ENCODE measurements at places on chromosomes 4 and X.

GRCh38 chr4:176376032-176376614, 56.4 kb downstream of the SPCS3 start:
- no peak for DNase-seq

DNA sequence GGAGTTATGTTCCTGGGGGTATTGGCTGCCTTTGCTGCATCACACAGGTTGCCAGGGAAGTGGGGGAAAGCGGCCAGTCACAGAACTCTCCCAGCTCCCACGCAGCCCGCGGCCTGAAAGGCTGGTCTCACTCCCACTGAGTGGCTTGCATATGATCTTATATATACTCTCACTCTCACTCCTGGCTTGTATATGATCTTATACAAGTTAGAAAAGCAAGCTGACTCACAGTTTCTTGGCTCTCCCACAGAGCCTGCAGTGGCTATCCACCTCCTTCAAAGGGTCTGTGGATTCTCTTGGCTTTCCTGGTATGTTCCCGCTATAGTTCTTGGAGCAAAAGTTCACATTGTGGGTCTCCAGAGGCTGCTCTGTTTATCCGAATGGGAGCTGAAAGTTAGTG, 833.5 kb upstream of the GALNTL6 start:
- DNase-seq, result no peak

DNA sequence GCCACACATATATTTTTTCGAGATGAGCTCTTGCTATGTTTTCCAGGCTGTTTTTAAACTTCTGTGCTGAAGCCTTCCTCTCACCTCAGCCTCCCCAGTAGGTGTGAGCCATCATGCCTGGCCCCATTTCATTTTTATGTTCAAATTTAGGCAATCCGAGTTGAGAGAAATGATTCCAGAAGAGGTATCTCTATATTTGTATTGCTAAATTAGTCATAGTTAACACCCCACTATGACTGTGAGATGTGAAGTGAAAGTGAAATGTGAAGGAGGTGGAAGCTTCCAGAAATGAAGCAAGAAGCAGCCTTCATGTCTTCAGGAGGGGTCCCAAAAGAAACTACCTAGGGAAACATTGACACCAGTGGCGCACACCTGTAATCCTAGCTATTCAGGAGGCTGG, 17.7 kb downstream of the APELA start:
- DNase-seq, result no peak

DNA sequence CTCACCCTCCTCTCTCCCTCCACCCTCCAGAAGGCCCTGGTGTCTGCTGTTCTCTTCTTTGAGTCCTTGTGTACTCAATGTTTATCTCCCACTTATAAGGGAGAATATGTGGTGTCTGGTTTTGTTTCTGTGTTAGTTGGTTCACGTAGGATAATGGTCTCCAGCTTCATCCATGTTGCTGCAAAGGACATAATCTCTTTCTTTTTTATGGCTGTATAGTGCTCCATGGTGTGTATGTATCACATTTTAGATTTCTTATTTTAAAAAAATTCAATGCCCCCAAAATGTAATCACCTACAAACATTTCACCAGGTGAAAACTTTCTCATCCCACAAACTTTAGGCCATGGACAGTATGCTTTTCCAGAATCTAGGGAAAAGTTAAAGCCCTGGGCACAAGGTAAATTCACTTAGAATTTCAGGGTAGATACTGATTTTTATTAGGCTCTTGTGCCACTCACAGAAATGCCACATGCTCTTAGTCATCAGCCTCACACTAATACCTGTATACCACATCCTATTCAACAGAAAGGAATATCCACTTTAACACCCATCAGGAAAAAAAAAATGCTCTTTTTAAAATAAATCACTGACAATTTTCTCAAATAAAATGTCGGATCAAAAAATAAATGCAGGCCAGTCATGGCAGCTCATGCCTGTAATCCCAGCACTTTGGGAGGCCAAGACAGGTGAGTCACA, 104.8 kb upstream of the ENPP6 start:
- DNase-seq, result no peak

DNA sequence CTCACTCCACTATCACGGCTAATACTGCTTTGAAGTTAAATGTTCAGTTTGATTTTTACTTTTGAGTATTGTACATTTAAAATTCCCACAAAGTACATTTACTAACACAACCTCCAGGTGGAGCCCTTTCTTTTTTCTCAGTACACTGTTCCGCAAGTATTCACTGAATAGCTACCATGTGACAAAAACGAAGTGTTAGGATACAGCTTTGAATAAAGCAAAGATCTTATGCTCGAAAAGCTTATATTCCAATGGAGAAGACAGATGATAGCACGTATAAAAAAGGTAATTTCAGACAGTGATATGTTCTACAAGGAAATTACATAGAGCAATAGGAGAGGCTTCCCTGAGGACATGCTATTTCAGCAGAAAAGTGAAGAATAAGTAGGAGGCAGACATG, 60.7 kb upstream of the ABCG2 start:
- DNase-seq, result no peak

DNA sequence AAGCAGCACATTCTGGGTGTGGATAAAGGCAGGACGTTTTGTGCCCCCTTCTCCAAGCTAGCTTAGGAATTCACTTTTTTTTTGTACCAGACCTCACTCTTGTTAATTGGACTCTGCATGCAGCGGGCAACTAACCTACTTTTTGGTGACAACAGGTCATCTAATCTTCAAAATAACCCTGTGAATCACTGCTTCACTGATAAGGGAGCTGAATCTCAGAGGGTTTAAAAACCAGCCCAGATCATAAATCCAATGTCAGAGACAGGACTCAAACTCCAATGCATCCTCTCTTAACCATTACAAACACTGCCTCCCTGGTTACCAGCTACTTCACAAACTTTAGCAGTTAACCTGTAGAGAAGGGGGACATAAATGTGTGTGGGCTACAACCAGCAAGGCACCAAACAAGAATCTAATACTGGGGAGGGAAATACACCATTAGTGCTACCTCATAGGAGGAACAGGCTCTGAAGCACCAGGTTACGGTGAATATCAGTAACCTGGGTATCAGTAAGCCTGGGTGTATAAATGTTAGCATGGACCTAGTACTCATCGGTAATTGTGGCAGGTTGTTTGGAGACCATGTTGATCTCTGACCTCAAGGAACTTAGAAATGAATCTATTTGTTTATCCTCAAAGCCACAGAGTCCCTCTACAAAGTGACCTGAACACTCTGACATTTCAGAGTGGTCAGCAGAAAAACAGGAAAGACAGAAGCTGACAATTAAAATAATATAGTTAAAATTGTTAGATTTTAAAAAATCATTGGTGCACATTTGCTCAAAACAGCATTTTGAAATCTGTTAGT, 2.6 kb downstream of the TIFA start:
- DNase-seq, result no peak

DNA sequence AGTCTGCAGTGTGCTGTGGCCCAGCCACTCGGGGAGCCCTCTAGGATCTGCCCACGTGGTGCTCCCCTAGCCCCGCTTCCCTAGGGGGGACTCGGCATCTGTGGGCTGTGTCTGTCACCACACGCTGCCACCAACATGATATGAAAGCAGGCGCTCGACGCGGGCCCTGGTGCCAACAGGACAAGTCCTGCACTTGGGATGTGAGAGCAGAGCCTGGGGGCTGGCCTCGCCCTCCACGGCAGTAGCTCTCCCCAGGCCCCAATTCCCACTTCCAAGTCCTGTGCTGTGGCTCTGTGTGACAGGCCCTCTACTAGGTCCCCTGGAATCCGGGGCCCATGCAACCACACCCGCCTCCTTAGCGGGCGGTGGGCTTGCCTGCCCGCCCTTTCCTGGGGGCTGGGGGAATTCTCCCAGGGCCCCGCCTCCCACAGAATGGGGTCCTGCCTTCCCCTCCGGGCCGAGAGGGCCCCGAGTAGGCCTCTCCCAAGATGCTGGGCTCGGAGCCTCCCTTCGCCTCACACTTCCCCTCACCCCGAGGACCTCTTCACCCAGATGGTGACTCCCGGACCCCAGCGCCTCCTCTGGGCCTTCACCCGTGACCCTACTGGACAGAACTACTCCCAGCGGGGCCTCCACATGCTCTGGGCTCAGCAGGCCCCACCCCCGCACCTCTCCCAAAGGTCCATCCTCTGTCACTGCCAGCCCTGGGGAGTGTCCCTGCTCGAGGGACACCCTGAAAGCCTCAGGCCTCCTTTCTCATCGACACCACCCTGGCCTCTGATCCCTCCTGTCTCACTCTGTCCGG, 11.2 kb downstream of the LRPAP1 start:
- DNase-seq, result no peak

- DNase-seq, result no peak
Observed at GRCh38 chr4:137775701-137776100, 243.4 kb upstream of the PCDH18 start.

DNA sequence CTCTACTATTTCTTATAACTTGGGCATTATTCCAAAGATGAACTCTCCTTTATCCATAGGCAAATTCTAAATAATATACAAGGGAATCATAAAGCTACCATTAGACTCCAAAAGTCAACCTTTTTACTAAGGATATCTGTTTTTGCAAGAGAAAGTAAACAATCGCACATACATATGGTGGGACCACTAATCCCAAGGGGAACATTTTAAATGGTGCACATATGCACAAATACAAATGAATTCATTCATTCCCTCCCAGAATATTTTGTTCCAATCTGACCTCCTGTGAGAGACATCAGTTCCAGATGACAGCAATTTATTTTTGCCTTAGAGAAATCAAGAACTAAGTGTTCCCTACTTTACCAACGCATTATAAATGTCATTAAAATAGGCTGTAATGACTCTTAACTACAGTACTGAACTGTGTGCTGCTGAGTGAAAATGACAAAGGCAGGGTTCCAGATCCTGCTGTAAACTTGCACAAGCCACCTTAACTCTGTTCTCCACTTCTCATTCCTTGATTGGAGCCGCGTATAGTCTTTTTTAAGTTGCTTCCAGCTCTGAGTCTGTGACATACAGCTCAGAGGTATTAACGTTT, 2.0 kb downstream of the DHX15 start:
- no peak for DNase-seq

DNA sequence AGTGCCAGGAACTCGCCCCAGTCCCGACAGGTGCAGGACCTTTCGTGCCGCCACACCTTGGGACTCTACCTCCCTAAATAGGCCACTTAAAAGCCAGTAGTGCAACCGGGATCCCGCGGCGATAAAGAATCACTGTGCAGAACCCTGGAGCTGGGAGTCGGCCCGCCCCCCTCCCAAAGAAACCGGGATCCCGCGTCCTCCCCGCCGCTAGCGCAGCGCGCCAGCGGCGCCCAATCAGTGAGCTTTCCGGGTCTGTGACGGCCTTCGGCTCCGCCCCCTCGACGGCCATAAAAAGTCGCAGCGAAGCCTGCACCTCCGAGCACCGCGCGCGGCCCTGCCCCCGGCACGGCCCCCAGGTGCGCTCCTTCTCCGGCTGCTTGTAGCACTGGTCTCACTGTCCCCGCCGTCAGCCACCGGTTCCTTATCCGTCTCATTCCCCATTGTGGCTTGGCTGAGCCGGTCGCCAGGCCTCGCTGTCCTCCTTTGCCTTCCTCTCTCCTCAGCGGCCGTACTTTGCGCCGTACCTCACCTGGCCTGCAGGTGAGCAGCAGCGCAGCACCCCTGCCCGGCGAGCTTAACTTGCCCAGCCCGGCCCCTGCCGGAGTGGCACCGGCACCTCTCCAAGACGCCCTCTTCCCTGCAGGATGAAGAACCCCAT, at the start of gene LRAT:
Gene LRAT (plus strand): TSS at position 318 of the 658 bp plus-strand sequence. CDS start 327 bp downstream, at position 645.
- DNase-seq, result no peak

DNA sequence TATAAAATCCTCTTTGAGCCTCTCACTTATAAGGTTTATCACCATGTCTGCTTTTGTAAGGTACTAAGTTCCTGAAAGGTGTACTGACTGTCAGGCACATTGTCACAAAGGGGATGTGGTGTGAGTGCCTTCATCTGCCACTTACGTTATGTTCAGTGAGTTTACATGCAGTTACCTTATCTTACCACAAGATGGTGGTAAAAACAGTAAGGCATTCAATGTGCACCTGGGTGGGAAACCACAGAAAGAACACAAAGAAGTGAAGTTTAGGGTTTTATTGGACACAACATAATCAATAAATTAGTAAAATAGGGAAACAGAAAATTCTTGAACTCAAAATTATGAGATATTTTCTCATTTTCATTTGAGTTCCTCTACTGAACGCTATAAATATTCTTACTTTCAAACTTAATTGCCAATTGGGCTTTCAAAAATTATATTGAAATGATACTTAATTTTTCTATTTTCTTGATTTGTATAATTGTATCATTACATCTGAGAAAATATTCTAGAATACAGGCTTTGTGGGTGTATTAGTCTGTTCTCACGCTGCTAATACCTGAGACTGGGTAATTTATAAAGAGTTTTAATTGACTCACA, 650.8 kb downstream of the PCDH7 start:
- no peak for DNase-seq

DNA sequence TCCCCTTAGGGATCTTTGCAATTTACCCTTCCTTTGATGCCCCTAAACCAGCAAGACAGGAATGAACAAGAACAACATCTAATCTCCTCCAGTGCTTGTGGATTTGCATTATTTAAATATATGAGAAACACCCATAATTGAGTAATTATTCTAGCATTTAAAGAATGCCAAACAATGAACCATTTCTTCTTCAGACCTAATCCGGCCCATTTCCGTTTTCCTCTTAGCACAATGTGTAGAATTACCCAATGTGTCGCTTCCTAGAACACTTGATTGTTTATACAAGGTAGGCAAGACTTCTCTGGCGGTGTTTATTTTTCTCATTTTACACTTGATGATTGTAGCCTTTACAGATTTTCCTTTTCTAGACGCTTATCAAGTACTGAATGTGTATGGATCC, 43.5 kb downstream of the CLDN34 start:
- no peak for DNase-seq

GRCh38 chrX:619451-619811, 11.2 kb upstream of the SHOX start:
- no peak for DNase-seq

- no peak for DNase-seq
Observed at GRCh38 chrX:95059909-95060308, 1385.9 kb downstream of the FAM133A start.

DNA sequence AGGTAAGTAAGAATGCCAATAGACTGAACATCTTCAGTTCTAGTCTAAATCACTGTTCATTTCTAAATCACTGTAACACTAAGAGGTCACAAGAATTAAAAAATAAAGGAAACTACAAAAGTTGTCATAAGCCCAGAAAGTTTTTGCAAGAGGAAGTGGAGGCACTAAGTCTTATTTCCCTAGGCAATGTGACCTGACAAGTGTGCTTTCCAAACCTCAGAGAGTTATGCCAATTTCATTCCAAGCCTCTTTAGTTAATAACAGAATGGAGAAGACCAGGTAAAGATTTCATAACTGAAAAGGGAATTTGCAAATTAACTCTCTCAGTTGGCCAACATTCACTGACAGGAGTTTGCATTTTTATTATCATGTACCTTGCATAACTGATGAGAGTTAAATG, 40.5 kb downstream of the BBS12 start:
- no peak for DNase-seq

Data from effector memory CD4-positive, alpha-beta T cell (primary cell).